ENCODE measurements at places on chromosomes 7 and 10.

DNA sequence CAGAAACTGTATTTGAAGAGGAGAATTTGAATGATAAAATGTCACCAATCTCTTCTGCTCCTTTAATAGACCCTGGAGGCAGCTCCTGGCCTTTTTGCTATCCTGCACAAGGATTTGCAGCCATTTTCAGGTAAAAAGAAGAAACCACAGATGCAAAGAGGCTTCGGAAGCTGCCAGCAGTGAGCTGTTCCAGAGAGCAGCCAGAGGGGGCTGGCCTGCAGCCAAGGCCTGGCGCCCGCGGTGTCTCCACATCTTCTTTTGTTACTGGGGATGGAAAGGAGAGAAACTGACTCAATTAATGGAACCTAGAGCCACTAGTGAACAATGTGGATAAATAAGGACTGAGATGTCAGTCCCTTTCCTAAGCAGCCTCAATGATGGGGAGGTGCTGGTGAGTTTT lies 23.9 kb upstream of the GPR26 start:
- DNase-seq, result no peak

DNA sequence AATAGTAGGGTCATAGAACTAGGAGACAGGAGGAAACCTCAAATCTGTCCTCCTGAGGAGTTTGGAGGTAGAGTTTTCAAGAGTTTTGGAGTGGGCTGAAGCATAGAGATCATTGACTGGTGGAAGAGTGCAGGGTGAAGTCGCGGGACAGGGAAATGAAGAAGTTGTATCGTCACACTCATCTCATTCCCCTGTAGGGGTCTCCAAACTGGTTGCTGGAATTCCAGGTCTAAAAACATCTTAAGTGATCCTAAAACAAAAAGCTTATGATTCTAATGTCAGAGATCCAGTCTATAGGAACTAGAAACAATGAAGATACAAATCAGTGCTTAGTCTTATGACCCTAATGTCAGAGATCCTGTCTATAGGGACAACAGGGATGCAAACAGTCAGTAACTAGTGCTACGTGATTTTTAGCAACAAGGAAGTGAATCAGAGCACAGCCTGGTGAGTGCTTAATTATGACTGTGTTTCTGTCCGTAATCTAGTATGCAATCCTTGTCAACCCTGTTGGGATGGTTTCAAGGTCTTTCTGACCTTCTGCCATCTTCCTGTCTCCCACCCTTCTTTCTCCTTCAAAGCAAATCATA lies 139.4 kb downstream of the SKIDA1 start:
- no peak for DNase-seq

- no peak for DNase-seq
Observed at GRCh38 chr7:4434306-4434705, 247.8 kb upstream of the FOXK1 start.

- no peak for DNase-seq
Observed at GRCh38 chr10:88033385-88033784, 170.0 kb downstream of the PTEN start.

DNA sequence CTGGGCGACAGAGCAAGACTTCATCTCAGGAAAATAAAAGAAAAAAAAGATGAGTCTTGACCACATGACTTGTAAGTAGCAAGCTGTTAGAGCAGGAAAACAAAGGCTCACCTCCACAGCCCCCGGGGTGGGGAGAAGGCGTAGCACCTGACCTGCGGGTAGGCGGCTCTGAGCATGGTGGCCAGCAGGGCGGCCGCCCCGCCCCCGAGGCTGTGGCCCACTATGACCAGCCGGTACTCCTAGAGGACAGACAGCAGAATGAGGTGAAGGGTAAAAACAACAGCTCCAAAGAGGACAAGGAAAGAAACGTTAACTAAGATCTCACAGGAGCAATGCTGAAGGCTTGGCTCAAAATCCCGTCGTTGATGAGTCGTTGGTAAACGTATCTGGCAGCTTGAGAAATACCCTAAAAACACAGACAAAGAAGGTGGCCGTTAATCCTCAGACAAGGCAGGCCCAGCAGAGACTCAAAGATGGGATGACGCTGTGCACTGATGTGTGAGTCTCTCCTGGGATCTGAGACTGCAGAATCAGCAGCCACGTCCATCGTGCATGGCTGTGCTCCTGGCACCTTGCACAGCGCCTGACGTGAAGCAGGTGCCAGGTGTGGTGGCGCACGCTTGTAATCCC lies 31.1 kb downstream of the DAGLB start:
- no peak for DNase-seq

- DNase-seq, result no peak
Observed at GRCh38 chr10:113162960-113163359, 212.9 kb downstream of the TCF7L2 start.

DNA sequence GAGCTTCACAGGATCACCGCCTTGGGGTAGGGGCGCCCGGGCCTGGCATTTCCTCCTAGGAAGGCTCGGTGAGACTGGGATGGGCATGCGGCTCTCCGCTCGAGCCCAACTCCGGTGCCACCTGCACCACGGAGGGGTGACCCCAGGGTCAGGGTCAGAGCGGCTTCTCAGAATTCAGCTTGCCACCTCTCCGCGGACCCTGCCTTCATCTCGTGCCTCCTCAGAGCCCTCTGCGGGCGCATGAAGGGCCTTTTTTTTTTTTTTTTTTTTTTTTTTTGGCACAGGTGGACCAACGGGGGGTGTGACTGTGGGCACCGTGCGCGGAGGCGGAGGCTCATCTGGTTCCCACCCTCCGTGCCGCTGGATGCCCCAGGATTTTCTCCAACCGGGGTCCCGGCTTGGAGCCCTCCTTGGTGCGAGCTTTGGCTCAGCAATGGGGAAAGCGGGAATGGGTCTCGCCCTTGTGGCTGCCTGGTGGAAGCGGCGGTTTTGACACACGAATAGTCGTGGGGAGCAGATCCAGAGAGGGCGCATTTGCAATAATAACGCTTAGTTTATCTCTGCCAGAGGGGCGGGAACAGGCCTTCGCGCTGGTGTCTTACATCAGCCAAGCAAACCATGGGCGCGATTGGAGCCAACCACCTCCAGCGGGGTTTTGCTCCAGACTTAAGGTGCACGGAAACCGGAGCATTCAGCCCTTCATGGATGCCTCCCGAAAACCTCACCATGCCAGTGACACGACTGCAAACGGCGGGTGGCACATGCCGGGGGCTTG lies 5.0 kb upstream of the TNRC18 start:
- no peak for DNase-seq

- no peak for DNase-seq
Observed at GRCh38 chr7:148813890-148814289, 70.2 kb downstream of the EZH2 start.

GRCh38 chr10:100823194-100823593 lies 77.8 kb downstream of the PAX2 start:
- no peak for DNase-seq

DNA sequence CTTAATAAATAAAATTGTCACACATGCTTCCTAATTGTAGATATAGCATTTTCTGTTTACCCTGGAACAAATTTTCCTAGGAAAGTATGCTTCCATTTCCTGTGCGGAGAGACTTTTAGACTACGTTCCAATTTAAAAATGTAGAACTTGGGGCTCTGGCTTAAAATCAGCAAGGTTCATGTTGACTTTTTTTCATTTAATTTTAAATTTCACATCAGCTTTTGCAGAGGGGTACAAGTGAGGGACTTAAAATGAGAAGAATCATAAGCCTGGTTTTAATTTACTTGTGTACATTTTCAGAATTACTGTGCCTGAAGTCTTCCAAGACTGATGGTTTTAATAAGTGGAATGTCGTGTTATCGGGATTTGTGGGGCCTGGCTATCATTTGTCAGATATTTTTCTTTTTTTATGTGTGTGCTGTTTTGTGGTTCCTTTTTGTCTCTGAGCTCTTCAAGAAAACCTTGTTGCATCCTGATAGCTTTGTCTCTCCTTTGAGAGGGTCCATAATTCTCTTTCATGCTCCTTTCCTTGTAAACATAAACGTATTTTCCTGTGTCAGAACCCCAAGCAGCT lies 8.8 kb upstream of the ATRNL1 start:
- DNase-seq, result no peak

- no peak for DNase-seq
Observed at GRCh38 chr10:124109261-124109660, 15.9 kb upstream of the CHST15 start.

GRCh38 chr7:24419511-24419910 lies 135.5 kb downstream of the NPY start:
- DNase-seq, result no peak

DNA sequence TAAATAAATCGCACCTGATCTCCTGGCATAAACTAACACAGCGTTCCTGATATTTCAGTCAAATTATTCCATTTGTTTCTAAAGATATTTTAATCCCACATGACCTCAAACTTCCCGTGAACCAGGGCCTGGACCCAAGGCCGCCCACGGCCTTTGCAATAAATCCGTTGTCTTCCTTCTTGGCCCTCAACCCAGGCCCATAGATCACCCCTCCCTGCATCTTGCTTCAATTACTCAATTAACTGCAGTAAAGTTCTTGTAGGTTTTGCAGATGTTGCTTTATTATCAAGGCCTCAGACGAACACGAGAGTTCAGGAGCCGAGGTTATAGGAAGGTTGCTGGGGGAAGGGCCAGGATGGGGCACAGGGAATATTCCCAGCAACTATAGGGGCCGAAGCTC lies 249.4 kb downstream of the RAB11FIP2 start:
- DNase-seq, result no peak

- DNase-seq, result no peak
Observed at GRCh38 chr10:4028027-4028471, 243.0 kb upstream of the KLF6 start.

- no peak for DNase-seq
Observed at GRCh38 chr7:128259131-128260061, 18.3 kb downstream of the LEP start.

DNA sequence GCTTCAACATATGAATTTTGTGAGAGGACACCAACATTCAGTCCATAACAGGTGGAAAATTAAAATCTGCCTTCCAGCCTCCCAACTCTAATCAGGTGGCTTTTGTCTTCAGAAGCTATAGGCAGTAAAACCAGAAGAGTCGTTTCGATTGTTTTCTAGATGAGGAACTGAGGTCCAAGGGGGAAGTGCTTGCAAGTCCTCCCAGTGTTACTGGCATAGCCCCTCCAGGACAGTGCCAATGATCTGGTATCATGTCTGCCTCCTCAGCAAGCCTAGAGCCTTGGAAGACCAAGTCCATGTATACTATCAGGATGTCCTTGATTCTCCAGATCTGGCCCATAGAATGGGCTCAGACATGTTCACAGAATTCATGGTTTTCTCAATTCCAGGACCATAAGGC lies 16.9 kb downstream of the CYP26A1 start:
- DNase-seq, result no peak

GRCh38 chr10:110115784-110116520 lies 91.5 kb upstream of the MXI1 start:
- no peak for DNase-seq

DNA sequence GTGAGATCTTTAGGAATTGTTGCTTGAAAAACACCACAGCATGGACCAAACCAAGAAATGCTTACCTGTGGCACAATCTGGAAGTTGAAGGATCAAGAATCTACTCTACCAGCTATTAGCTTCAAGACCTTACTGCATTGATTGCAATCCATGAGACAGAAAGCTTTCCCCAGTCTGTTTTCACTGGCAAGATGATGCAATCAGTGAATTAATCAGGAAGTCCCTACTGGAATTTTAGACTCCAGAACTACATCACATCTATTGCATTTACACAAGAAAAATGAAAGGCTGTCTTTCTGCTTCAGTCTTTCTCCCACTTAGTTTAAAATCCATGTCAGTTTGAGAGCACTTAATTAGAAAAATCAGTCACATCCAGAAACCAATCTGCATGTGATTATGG lies 191.7 kb downstream of the TFEC start:
- DNase-seq, result no peak

GRCh38 chr10:28801247-28801646 lies 123.9 kb downstream of the BAMBI start:
- no peak for DNase-seq

- no peak for DNase-seq
Observed at GRCh38 chr7:108452707-108453106, 3.5 kb downstream of the NRCAM start.

DNA sequence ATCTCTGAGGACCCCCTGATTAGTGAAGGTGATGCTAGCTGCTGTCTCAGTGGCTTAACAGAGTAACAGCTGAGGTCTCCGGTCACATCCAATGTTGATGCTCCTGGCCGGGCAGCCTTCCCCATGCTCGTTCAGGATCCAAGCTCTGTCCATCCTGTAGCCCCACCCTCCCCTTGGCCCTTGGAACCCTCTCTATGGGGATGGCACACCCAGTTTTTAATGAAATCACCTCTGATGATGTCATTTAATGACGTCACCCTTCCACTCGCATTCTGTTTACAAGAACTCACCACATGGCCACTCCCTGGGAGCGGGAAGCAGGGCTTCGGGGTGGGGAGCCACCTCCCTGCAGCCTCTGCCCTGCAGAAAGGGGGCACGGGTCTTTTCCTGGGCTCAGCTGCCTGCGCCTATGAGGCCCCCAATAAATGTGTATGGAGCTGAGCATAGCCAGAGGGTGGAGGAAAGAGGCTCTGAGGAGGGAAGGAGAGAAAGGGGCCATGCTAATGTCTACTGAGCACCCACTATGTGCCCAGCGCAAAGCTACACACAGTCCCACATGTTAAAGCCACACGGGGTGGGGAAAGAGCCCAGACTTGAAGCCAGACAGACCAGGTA lies 95.5 kb downstream of the OAT start:
- DNase-seq, result no peak

- no peak for DNase-seq
Observed at GRCh38 chr10:20622531-20623211, 274.4 kb downstream of the NEBL start.

- peak; percentile 13 for DNase-seq
Observed at GRCh38 chr7:87564296-87564963, 36.3 kb downstream of the ABCB1 start.

DNA sequence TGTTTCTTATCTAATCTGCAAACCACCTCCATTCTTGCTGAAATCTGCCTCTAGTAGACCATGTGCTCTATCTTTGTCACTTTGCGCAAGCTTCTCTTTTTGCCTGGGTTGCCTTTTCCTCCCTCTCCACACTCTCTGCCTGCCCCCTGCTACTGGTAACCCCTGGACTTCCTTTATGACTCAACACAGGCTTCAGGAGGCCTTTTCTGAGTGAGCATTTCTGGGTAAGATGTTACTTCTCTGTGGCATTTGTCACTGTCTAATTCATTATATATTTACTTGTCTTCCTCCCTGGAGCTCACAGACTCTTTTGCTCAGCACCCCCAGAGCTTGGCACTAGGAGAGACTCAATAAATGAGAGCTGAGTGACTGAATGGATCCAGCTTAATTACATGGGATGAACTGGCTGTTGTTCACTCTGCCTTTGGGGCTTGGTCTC lies 8.4 kb downstream of the GOLGA7B start:
- peak; percentile 14 for DNase-seq
